ENCODE measurements at places on chromosomes 2 and 18.
A peak's percentile ranks its signal among the peaks of the same experiment; 100 is the strongest.

GRCh38 chr2:188265315-188265714, 26.4 kb upstream of the GULP1 start:
- no peak for DNase-seq

DNA sequence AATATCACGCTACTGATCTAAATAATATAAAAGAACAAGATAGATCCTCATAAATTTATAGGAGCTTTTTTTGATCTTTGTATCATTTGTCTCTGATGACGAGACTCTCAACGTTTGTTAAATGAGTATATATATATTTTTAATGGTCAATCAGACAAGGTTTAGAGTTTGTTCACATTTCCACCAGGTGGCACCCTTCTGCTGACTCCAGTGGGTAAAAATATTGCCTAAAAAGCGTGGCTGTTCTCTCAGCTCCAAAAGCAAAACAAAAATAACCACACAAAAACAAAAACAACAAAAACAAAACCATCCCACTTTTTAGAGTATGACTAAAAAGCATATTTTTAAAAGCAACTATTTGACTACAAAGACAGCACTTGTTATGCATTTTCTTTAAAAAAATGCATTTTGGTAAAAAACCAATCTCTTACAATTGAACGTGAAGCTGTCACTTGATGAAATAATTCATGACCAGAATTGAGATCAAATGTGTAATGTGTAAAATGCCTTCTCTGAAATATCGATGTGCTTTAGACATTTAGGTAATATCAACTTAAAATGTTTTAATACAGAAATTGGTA, 723.2 kb downstream of the DPP10 start:
- peak; percentile 56 for DNase-seq

GRCh38 chr18:62354151-62354550, 29.0 kb downstream of the TNFRSF11A start:
- no peak for DNase-seq

- DNase-seq, result no peak
These were observed 116.0 kb downstream of the SETBP1 start for GRCh38 chr18:44796429-44797428.

DNA sequence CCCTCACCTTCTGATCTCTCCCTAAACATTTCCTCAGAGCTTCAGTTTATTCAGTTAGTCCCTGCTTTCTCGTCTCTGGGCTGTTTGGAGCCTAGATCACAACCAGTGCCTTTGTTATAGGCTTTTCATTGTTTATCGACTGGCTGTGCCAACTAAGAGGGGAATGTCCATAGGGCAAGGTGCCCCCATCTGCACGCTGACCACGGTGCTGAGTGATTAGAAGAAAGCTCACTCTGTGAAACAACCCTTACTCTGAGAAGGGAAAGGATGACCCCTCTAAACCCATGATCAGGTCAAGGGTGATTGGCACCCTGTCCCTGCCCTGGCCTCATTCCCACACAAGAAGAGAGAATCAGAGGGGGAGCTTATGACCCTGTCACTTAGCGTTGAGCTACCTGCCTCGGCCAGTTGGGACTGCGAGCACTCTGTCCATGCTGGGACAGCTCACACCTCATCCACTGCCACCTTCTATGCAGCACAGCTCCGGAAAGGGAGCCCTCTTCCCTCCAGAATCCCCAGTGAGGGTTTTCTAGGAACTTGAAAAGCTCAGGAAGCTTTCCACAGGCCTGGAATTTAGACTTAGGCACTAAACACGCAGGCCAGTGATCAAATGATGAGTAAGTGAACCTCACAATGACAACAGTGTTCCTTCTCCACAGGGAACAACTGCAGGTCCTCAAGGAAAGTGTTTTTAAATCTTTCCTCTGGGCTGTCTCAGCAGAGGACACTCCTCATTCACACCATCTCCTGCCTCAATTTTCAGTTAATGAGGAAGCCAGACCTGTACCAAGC, 2.3 kb upstream of the ACTG2 start:
- no peak for DNase-seq

DNA sequence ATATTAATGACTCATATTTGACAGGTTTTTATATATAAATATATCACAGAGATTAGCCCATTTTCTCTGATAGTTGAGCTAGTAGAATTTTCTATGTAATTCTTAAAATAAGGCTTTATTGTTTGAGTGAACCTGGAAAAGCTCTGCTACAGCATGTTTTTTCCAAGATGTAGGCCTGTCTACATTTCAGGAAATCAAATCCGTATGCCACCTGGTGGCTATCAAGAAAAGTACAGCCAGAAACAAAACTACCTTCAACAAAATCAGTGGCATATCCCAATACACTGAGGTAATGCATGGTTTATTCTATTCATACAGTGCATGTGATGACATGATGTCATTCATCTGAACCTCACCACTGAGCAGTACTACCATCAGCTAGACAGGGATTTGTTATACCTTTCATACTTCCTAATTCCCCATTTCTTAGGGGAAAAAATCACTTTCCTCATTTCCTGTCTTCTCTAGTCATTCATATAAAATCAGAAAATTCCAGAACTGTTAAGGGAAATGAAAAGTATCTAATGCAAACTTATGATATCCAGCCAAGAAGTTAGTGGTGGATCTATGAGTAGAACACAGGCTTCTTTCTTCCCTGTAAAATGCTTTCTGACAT, 310.4 kb upstream of the SYT4 start:
- peak; percentile 54 for DNase-seq

DNA sequence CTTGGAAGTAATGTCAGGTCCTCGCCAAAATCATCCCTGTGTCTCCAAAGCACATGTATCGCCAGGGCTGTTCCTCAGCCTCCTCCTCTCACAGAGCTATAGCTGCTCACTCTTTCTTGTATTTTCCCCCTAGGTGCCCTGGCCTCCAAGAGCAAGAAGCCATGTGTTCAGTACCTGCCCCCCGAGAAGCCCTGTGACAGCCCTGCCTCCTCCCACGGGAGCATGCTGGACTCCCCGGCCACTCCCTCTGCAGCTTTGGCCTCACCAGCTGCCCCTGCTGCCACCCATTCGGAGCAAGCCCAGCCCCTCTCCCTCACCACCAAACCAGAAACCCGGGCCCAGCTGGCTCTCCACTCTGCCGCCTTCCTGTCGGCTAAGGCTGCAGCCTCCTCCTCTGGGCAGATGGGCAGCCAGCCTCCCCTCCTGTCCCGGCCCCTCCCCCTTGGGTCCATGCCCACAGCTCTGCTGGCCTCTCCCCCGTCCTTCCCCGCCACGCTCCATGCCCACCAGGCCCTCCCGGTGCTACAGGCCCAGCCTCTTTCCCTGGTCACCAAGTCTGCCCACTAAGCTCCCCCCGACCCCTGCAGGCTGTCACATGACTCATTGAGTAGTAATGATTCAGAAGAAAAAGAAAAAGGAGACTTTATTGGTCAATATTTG, 18.8 kb downstream of the TGOLN2 start:
- no peak for DNase-seq

GRCh38 chr2:63046552-63046951, 4.1 kb upstream of the OTX1 start:
- peak; percentile 45 for DNase-seq

DNA sequence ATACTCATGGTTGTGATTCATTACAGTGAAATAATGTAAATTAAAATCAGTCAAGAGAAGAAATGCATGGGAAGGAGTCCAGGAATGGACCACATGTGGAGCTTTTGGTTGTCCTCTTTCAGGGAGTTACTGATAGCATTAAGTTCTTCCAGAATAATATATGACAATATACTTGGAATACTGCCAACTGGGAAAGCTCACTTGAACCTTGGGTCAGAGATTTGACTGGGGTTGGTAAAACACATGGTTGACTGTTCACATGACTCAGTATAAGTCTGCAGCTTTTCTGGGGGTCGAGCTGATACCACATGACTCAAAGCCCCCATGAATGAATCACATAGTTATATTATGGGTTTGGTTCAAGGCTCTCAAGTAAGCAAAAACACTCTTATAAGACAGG, 1109.0 kb upstream of the CHAC2 start:
- DNase-seq, result peak; percentile 42

DNA sequence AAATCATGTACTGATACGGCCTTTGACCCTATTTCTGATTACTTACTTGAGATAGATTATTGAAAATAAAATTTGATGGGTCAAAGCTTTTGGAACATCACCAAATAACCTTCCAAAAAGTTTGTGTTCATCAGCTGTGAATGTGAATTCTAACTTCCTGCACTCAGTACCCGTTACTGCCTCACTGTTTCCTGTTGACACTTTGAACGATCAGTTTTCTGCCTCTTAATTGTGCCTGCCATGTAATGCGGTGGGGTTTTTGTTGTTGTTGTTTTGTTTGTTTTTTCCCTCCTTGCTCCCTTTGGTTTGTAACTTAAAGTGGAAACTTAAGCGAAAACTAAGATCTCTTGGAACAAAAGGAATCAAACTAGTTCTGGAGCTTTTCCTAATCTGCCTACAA, 18.9 kb downstream of the ATG16L1 start:
- no peak for DNase-seq

- DNase-seq, result no peak
These were observed 523.0 kb downstream of the ERBB4 start for GRCh38 chr2:212015588-212015987.

- DNase-seq, result no peak
These were observed 71.5 kb upstream of the HDAC4 start for GRCh38 chr2:239472235-239472775.

DNA sequence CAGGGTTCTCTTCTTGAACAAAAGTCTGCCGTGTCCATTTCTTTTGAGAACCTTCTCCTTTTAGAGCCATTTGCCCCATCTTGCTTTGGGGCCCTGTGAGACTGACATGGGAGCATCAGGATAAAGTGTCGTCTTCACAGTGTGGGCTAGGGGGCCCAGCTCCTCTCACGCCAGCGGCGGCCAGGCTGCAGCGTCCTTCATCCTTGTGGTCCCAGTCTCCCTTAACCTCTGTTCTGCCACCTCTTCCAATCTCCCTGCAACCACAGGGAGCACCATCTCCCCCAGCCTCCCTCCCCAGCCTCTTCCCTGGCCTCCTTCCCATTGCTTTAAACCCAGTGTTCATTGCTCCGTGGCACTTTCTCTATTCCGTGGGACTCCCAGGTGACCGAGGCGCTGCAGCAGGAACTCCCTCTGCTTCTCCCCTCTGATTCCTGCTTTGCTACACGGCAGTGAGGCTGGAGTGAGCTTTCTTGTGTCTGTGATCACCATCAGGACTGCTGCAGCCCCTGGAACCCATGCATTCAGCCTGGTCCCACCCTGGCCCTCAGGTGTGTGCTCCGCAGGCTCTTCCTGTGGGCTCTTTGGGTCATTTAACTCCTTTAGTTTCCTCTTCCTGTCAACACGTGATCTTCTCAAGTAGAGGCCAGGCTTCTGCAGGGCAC, 234.1 kb downstream of the MYT1L start:
- DNase-seq, result no peak

- DNase-seq, result peak; percentile 96
These were observed 51.1 kb downstream of the MYO5B start for GRCh38 chr18:50143886-50144285.

- no peak for DNase-seq
These were observed 41.6 kb downstream of the HS6ST1 start for GRCh38 chr2:128276878-128277675.

GRCh38 chr18:52869349-52869923, 529.4 kb downstream of the DCC start:
- DNase-seq, result no peak

GRCh38 chr2:200765139-200765951, 46.4 kb upstream of the BZW1 start:
- DNase-seq, result peak; percentile 93

- peak; percentile 62 for DNase-seq
These were observed 9.0 kb upstream of the ATRAID start for GRCh38 chr2:27202854-27203253.

- no peak for DNase-seq
These were observed 30.7 kb upstream of the KLHL14 start for GRCh38 chr18:32803568-32803967.

GRCh38 chr2:82731824-82732223, 1727.3 kb downstream of the SUCLG1 start:
- DNase-seq, result no peak
